ENCODE measurements at places on chromosomes 5 and 9. TPM values are rescaled to one million over a fixed set of nuclear protein-coding genes. Genes with fewer than 3 reads are reported as not detected.

The PCDHGA1 gene
- total RNA-seq, result not detected

The CNTLN gene
- 0.32 TPM for total RNA-seq

DNA sequence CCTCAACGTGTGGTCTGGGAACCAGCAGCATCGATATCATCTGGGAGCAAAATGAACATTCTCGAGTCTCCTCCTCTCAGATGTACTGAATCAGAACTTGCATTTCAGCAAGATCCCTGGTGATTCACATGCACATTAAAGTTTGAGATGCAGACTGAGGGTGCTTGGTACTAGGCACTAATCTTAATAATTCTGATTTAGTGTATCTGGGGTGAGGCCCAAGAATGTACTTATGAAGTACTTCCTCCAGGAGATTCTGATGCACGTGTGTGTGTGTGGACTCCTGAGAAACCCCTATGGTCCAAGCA, 56.2 kb upstream of the EQTN start:
- H3K4me3 ChIP-seq, result no peak overlapping the region
- no peaks in the 10 kb centered on the region for H3K36me3 ChIP-seq
- H3K27ac ChIP-seq, result no peak overlapping the region
- H3K4me1 ChIP-seq, result peaks cover 24% of the 10 kb centered on the region

DNA sequence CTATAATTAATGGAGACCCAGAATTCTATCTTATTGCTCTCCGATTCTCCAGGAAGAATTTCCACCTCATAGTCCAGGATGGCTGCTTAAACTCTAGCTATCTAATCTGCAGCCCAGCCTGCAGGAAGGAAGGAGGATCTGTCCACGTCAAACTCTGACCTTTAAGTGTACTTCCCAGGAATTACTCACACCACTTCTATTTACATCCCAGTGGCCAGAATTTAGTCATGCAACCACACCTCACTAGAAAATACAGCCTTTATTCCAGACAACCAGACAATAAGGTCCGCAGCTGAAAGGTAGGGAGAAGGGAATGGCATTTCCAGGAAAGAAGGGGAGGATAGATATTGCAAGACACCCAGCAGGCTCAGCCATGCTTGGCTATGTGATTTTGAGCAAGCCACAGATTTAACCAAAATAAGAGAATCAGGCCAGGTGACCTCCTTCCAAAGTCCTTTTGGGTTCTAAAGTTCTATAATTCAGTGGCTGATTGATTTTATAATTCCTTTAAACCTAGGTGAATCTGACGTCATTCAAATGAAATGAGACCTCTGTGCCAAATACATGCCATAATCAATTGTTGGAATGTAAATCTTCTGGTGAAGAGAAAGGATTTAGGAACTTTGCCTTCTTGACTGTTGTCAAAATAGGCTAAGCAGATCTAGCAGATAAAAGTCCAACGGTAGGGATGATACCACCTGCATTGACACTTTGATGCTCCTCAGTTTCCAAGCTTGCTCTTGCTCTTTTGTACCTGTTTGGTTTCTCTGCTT, 3.7 kb upstream of the DENND1A start:
- no peak overlapping the region for H3K4me3 ChIP-seq
- no peaks in the 10 kb centered on the region for H3K27me3 ChIP-seq
- H3K36me3 ChIP-seq, result no peaks in the 10 kb centered on the region

The CBY3 gene
- not detected for total RNA-seq

DNA sequence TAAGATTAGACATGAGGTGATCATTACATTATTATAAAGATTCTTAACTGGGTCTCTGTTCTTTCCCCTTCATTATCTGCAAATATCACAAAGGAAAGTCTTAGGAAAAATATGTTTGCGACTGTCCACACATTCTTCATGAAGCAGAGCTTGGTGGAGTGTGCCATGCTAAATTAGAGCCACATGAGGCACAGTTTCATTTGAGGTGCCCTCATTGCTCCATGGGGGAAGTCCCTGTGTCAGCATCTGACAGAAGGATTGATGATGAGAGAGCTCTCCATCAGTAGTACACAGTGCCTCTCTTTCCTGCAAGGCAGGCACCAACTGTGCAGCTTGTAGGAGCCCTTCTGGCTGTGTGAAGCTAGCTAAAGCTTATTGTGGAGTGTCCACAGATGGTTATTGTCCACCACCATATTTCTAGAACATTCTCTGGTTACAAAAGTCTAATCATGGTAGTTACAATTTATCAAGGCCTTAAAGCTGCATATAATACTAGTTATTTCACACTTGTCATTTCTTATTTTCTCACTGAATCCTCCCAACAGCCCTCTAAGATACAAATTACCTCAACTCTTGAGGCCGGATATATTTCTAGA, 63.9 kb downstream of the C9orf152 start:
- no peak for DNase-seq
- H3K4me3 ChIP-seq, result no peak overlapping the region
- no peaks in the 10 kb centered on the region for H3K27me3 ChIP-seq
- H3K27ac ChIP-seq, result peak overlapping the region; percentile 67
- no peaks in the 10 kb centered on the region for H3K36me3 ChIP-seq

All from natural killer cell (primary cell).